ENCODE measurements at places on chromosomes 6 and 20. TPM values are rescaled to one million over a fixed set of nuclear protein-coding genes. Genes with fewer than 3 reads are reported as not detected.

GRCh38 chr6:105821027-105821426 lies 265.1 kb upstream of the PRDM1 start:
- no peaks in the 10 kb centered on the region for H3K27me3 ChIP-seq
- DNase-seq = no peak
- H3K27ac ChIP-seq = no peak overlapping the region
- no peaks in the 10 kb centered on the region for H3K4me1 ChIP-seq
- H3K4me3 ChIP-seq = no peak overlapping the region

DNA sequence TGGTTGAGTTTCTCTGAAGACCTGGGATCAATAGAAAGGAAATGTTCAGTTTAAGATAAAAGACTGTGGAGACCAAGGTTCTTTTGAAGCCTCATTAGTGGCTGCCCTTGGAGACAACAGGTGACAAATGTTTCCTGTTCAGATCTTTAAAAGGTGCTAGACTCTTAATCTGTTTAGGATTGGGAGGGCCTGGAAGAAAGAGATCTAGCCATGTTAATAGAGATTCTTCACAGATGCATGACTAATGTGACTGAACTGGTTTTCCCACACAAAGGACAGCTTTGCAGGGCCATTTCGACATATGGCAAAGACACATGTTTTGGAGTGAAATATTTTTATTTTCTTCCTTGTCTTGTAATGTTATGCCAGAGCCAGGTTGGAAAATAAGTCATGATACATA lies 82.2 kb downstream of the WDR27 start:
- H3K4me3 ChIP-seq = no peak overlapping the region
- H3K27ac ChIP-seq = no peak overlapping the region
- peaks cover 18% of the 10 kb centered on the region for H3K4me1 ChIP-seq
- H3K36me3 ChIP-seq = peaks cover 8% of the 10 kb centered on the region
- no peaks in the 10 kb centered on the region for H3K27me3 ChIP-seq

LRRC73 gene
- total RNA-seq = under 0.01 TPM

MLN gene
- not detected for total RNA-seq

ALDH8A1 gene
- total RNA-seq = under 0.01 TPM

GGTLC1 gene
- not detected for total RNA-seq

TRERF1 gene
- total RNA-seq = 6.7 TPM

- peak overlapping the region; percentile 55 for H3K27ac ChIP-seq
- peak; percentile 67 for DNase-seq
- peaks cover 7% of the 10 kb centered on the region for H3K36me3 ChIP-seq
- peaks cover 13% of the 10 kb centered on the region for H3K4me1 ChIP-seq
- no peaks in the 10 kb centered on the region for H3K27me3 ChIP-seq
Measured at GRCh38 chr20:34791289-34792020, 34.0 kb downstream of the NCOA6 start.

LPA gene
- not detected for total RNA-seq

DNA sequence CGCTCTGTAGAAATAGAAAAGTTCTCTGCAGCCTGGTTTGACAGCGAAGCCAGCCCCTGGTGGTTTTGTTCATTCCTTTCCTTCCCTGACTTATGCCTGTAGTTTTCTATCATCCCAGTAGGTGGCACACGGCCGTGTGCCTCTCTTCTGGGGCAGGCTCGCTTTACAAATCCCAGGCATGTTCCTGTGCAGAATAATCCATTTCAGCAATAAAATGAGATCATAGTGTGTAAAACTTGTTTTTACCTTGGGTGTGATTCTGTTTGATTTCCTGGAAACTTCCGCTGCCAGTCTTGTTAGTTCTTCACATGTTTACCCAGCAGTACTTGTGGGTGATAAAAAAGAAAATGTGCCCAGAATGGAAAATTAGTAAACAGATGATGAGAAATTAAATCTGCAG lies 7.4 kb upstream of the INSM1 start:
- H3K4me1 ChIP-seq = no peaks in the 10 kb centered on the region
- no peak overlapping the region for H3K27ac ChIP-seq
- DNase-seq = peak; percentile 69
- no peak overlapping the region for H3K4me3 ChIP-seq
- peaks cover 47% of the 10 kb centered on the region for H3K27me3 ChIP-seq

- no peak overlapping the region for H3K27ac ChIP-seq
- no peaks in the 10 kb centered on the region for H3K27me3 ChIP-seq
- peaks cover 7% of the 10 kb centered on the region for H3K4me1 ChIP-seq
- H3K4me3 ChIP-seq = no peak overlapping the region
Measured at GRCh38 chr20:25294459-25295385, 46.8 kb downstream of the PYGB start.

DNA sequence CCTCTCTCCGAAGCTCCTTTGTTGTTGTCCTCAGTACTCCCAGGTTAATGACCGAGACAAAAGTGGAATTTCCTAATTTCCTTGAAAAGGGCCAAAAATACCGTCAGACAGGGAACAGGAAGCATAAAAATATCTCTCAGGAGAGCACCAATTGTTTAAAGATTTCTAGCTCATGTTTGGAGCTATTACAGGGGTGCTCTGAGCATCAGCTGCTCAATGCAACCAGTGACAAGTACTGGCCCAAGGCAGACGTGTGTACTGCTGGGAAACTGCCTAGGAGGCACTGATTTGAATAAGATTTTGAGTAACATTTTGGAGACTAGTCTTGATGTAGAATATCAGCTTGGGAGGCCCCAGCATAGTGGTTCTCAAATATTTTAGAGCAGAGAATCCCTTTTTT lies 17.3 kb downstream of the LAMA4 start:
- no peaks in the 10 kb centered on the region for H3K27me3 ChIP-seq
- no peak overlapping the region for H3K4me3 ChIP-seq
- H3K36me3 ChIP-seq = no peaks in the 10 kb centered on the region
- peaks cover 14% of the 10 kb centered on the region for H3K4me1 ChIP-seq

DNA sequence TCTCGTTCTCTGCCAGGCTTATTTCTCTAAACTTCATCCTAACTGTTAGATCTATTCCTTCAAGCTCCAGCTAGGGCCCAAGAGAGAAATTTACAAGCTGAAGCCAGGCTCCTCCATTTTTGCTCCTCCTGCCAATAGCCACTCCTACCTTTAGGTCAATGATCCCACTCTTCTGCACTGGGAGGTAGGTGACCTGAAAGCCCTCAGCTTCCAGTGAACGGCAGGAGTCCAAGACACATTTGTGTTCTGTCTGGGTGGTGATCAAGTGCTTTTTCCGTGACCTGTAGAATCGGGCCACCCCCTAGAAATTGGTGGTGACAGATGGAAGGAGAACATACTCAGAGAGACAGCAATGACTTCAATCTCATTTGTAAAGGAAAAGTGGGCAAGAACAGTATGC lies 8.9 kb downstream of the NFS1 start:
- H3K4me3 ChIP-seq = no peak overlapping the region
- no peak overlapping the region for H3K27ac ChIP-seq
- no peak for DNase-seq
- H3K27me3 ChIP-seq = no peaks in the 10 kb centered on the region

DNA sequence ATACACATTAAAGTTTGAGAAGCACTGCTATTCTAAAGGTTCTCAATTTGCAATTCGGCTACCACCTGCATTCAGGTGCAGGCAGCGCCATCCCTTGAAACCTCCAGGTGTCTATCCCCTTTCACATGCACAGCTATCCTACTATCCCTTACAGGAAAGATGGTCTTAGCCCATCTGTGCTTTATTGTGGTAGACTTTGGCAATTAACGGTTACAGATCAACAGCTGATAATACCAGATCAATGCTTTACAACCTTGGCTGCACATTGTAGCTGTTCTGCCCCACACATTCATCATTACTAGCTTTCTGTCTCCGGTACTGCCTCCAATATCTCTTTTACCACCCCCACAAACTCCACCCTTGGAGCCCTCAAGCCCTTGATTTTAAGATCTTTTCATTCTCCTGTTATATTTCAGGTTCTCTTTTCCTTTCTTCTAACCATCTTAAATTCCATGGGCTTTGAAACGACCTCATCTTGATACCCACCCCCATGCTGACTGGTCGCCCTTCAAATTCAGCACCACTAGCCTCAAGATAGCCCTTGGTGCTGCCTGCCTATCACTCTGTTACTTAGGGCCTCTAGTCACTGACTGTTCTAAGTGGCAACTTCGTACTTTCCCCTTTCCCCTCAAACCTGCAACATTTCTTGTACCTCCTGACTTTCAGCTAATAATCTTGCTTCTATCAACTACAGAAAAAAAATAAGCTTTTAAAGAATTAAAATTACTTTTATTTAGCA lies 50.8 kb downstream of the SPTLC3 start:
- H3K4me1 ChIP-seq = no peaks in the 10 kb centered on the region
- no peaks in the 10 kb centered on the region for H3K36me3 ChIP-seq
- H3K27ac ChIP-seq = no peak overlapping the region
- no peak for DNase-seq

BPI gene
- total RNA-seq = not detected

- no peaks in the 10 kb centered on the region for H3K36me3 ChIP-seq
- no peak overlapping the region for H3K27ac ChIP-seq
- no peak overlapping the region for H3K4me3 ChIP-seq
- H3K4me1 ChIP-seq = no peaks in the 10 kb centered on the region
- H3K27me3 ChIP-seq = no peaks in the 10 kb centered on the region
- no peak for DNase-seq
Measured at GRCh38 chr6:46269447-46270229, 98.9 kb upstream of the ENPP5 start.

CST7 gene
- total RNA-seq = not detected

Measured in IMR-90 (cell line).